ENCODE measurements at places on chromosomes 2 and 18.

- DNase-seq, result no peak
Measured at GRCh38 chr18:3356614-3357013, 93.4 kb upstream of the TGIF1 start.

DNA sequence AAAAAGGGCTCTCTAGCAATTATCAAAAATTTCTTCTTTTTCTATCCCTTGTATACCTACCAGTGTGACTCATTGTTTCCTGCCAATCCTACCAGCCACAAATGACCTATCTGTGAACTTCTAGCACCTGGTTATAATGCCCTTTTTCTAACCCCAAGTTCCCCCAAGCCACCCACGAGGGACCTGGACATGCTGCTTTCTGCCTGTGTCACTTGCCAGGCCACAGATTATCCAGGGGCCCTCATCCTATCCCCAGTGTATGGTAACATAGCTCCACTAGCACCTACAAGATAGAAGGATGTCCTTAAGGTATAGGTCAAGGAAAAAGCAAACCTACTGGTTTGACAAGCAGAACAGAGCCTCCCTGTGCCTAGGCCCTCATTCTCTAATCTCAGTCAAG lies 26.8 kb downstream of the AAK1 start:
- no peak for DNase-seq

DNA sequence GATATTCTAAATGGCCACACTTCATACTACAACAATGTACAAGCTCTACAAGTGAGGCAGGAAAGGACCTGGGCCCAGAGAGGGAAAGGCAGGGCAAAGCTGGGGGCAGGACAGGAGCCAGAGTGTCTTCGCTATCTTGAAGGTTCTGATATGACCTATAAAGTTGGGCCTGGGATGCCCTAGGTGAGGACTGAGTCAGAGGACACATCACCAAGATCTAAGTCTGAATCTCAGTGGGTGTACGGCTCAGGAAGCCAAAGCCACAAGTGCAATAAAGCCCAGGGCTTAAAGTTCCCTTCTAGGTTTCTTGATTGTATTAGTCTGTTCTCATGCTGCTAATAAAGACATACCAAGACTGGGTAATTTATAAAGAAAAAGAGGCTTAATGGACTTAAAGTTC lies 219.1 kb downstream of the ALK start:
- no peak for DNase-seq

- no peak for DNase-seq
Measured at GRCh38 chr18:44568342-44568741, 112.3 kb upstream of the SETBP1 start.

DNA sequence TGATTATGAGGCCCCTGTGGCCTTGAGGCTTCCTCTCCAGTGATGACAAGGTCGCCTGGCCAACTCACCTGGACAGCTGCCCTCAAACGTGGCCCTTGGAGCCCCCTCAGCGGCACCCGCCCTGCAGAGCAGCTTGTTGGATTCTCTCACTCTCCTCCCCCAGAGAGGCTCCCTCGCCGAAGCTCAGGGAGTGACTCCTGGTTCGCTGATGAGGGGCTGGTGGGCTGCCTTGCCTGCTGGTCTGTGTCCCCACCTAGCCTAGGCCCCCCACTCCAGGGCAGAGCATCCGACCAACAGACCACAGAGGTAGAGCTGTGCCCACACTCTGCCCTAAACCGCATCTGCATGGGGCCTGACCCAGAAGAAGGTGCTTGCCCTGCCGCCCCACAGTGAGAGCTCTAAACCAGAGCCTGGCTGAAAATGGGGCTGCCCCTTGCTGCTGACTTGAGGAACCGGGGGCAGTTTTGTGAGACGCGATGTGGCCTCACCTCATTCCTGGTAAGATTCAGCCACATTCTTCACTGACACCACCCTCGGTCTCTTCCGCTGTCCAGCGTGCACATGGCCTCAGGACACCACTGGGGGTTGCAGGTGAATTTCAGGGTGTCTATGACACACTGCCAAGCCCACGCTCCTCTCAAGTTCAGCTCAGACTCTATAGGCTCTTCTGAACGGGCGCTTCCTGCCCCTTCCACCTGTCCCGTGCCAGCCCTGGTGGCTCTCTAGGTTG lies 131.6 kb downstream of the CABLES1 start:
- no peak for DNase-seq

DNA sequence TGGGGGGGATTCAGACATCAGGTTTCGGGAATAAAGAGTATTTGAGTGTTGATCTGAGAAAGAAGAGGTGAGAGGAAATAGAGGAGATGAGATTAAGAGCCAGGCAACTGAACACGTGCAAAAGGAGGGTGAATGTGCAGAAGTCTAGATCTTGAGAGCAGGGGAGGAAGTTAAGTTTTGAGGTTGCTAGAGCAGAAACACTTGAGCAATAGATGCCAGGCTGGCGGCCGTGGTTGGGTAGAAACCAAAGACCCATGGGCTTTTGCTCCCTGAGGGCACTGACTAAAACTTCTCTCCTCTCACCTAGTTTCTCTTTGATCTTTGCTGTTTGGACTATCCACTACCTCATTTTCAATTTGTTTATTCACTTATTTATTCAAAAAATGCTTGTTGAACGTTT lies 116.0 kb downstream of the CDC42EP3 start:
- no peak for DNase-seq

GRCh38 chr2:231926180-231926741 lies at the start of gene NPPC:
TSS of gene NPPC (minus strand) at chr2:231926396. CDS start at chr2:231926249, 147 bp downstream.
- no peak for DNase-seq

DNA sequence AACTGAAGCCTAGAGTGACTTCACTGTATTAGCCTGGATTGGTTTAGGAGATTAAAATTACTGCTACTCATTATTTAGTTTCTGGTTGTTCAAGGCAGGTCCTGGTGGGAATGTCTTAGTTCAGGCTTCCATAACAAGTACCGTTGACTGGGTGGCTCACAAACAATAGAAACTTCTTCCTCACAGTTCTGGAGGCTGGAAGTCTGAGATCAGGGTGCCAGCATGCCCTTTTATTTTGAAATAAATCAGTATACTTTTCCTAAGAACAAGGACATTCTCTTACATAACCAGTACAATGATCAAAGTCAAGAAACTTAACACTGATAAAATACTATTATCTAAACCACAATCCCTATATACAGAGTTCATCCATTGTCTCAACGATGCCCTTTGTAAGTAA lies 4.0 kb upstream of the DAW1 start:
- no peak for DNase-seq

DNA sequence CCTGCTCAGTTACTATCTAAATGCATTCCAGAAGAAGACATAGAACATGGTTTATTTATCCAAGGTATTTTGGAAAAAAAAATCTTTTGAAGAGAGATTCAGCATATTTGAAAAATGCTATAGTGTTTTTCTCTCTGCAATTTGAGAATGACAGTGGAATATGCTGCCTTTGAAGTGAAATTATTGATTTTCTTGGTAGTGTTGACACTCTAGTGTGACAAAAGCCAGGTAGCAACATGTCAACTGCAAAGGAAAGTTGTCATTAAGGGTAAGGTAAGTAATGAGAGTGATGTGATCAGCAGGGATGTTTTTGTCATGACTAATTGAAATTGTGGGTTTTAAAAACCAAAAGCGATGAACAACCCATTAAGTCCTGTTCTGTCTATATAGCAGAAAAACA lies 1387.1 kb upstream of the TMEFF2 start:
- DNase-seq, result no peak

- no peak for DNase-seq
Measured at GRCh38 chr2:2762913-2763312, 431.8 kb upstream of the MYT1L start.

- no peak for DNase-seq
Measured at GRCh38 chr2:232658217-232658785, 24.9 kb downstream of the EFHD1 start.

GRCh38 chr2:98465456-98466226 lies 21.0 kb downstream of the INPP4A start:
- DNase-seq, result no peak

DNA sequence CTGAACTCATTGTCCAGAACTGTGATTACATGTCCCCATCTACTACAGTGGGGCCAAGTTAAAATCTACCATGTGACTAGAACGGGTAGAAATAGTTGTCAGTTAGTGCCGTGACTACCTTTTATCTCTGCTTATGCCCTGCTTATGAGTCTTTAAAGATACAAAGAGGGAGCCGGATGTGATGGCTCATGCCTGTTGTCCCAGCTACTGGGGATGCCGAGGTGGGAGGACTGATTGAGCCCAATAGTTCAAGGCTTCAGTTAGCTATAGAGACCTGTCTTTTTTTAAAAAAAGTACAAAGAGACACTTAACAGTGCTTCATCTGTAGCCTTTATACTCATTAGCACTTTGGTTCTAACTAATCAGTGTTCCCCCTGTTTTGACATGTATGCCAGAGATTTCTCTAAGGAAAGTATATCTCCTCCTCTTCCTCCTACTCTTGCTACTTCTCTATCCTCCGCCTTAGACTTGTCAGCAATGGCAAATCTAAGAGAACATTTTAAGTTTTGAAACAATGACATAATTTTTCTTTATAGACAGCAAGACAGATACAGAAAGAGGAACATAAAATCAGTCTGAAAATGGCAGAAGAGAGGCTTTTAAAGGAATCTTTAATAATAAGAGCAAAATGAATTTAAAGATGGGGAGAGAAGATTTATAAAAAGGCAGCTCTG lies 45.0 kb downstream of the NBEAL1 start:
- DNase-seq, result no peak

DNA sequence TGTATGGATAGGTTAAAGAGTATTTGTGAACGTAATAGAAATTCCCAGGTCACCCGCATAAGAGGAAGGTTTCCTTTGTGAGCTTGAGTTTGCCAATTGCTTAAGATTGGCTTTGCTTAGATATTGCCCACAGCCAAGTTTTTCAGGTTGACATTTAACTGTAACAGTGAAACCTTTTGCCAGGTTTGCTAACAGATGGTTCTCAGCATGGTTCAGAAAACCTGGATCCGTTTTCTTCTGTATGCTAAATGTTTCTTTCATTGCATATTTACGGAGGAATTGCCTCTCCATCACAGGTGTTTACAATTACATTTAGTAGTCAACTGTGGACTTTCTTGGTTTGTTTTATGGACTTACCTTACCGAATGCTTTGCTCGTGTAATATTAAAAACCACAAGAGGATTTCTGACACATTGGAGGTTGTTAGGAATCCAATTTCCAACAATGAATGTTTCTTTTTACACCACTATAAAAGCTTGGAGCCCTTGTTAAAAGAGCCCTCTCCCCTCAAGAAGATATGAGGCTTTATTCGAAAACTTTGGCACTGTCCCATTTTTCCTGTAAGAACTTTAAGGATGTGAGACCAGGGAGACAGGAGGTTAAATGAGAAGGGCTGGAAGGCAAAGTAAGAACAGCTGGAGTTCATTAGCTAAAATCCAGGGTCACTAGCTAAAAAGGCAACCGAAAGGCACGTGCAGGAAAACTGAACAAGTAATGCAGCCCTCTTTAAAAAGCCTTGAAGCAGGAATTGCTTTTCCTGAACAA lies 7.8 kb downstream of the CDK15 start:
- no peak for DNase-seq

DNA sequence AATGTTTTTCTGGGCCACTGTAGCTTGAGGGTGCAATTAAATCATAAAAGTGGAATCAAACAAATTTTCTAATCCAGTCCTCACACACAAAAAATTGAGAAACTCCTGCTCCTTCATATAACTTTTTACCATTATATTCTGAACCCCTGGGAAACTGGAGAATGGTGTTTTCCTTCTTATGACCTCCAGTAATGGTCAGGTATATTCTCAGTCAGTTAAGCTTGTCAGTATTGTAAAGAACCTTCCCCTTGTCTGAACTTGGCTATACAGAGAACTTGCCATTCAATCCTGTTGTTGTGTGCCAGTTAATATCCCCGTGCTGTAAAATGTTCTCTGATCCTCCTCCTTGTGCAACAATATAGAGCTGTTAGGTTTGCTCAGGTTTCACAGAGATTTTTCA lies 39.5 kb downstream of the ZNF804A start:
- no peak for DNase-seq

GRCh38 chr2:43402002-43402401 lies 175.6 kb upstream of the ZFP36L2 start:
- no peak for DNase-seq

- no peak for DNase-seq
Measured at GRCh38 chr2:156491176-156491575, 55.0 kb downstream of the GPD2 start.

- no peak for DNase-seq
Measured at GRCh38 chr2:75959724-75960471, 249.2 kb upstream of the GCFC2 start.

GRCh38 chr2:50408053-50408452 lies 623.9 kb downstream of the NRXN1 start:
- DNase-seq, result no peak

- DNase-seq, result no peak
Measured at GRCh38 chr2:127228102-127228501, 8.0 kb upstream of the CYP27C1 start.

- DNase-seq, result no peak
Measured at GRCh38 chr2:8193686-8194615, 487.9 kb upstream of the ID2 start.

DNA sequence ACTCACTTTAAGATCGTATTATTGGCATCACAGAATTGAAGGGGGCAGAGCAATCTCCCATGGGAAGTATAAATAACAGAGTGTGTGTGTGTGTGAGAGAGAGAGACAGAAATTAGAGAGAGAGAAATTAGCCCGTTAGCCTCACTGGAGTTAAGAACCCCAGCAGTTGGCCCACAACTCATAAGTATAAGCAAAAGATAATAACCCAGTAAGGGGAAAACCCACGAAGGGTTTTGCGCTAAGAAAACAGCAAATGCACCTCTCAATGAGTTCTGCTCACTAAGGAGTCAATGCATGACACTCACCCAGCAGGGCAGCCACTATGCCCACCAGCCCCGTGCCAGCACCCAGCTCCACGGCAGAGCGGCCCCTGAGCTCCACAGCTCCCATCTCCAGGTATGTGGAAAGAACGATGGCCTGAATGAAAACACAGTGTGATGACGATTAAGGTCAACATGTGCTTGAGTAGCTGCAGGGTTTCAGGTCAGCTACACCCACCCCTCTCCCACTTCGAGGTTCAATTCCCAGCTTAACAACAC lies 3.6 kb downstream of the METTL21A start:
- no peak for DNase-seq

DNA sequence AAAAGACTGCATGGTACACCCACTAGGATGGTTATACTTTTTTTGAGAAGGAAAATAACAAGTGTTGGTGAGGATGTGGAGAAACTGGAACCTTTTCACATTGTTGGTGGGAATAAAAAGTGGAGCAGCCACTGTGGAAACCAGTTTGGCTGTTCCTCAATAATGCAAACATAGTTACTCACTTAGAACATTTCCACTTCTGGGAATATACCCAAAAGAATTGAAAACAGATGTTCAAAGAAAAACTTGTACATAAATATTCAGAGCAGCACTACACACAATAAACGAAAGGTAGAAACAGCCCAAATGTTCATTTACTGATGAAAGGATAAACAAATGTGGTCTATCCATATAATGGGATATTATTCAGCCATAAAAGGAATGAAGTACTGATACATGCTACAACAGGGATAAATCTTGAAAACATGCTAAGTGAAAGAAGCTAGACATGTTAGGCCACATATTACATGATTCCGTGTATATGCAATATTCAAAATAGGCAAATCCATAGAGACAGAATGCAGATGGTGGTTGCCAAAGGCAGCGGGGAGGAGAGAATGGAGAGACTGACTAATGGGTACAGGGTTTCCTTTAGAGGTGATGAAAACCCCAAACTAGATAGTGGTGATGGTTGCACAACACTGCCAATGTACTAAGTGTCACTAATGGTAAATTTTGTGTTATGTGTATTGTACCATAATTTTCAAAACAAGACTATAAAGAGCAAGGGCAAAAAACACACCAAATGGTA lies 20.9 kb upstream of the LMAN1 start:
- no peak for DNase-seq

All from thoracic aorta (tissue), 2 donors.